ENCODE measurements at places on chromosomes 7 and 10.

GRCh38 chr7:134669845-134670373, 23.3 kb downstream of the BPGM start:
- peak; percentile 51 for DNase-seq

GRCh38 chr10:111756217-111757061, 427.1 kb downstream of the GPAM start:
- DNase-seq = no peak

- DNase-seq = no peak
Observed at GRCh38 chr7:79454361-79454960, 994 bp upstream of the MAGI2 start.

DNA sequence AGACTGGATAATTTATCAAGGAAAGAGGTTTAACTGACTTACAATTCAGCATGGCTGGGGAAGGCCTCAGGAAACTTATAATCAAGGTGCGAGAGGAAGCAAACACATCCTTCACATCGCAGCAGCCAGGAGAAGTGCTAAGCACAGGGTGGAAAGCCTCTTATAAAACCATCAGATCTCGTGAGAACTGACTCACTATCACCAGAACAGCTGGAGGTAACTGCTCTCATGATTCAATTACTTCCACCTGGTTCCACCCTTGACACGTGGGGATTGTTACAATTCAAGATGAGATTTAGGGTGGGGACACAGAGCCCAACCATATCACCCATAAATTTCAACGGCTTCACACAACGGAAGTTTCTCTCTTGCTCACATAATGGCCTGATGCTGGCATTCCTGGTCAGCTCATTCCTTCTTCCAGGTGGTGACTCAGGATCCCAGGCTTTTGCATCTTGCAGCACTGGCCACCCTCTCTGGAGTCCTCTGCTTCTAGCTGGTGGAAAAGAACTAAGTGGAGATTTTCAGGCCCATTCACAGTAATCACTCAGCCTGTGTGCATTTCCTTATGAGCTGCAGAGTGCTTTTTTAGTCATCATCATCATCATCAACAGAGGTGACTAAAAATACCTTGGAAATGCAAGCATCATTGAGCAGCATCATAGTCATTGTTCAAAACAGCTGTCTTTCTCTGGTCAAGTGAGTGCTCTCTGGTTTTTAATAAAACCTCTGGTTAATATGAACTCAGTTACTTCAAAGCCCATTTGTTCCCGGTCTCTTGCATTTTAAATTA, 308.1 kb downstream of the SFMBT2 start:
- no peak for DNase-seq

DNA sequence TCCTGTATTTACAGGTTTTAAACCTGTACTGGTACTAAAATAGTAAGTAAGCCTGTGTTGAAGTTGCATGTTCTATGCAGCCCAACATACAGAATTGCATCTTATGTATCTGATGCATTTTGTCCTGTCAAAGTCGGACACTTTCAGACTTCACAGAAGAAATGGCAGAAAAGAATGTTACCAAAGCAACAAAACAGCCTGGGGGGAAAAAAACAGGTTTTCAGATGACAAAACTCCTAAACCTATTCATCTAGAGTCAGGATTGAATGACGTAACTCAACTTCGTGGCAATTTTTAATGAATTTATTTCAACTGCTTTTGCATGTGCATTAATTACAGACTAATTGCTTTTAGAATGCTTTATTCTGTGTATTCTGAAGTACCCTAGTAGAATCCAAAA, 28.4 kb downstream of the CYTH3 start:
- DNase-seq = no peak

DNA sequence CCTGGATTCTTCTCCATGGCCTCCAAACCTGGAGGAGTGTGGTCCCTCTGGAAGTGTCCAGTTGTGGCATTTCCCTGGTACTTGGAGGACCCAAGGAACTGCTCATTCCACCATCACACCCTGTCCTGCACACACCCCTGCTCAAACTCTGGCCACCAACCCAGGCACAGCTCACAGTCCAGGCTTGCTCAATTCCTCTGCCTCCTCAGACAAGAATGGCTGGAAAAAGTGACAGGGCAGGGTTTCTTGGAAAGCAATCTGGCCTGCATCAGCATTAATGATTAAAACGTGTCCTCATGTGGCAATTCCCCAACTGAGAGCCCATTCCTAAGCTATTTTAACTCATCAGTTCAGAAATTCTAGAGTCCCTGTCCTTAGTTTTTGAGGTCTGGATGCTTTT, 17.2 kb upstream of the TPST1 start:
- no peak for DNase-seq

DNA sequence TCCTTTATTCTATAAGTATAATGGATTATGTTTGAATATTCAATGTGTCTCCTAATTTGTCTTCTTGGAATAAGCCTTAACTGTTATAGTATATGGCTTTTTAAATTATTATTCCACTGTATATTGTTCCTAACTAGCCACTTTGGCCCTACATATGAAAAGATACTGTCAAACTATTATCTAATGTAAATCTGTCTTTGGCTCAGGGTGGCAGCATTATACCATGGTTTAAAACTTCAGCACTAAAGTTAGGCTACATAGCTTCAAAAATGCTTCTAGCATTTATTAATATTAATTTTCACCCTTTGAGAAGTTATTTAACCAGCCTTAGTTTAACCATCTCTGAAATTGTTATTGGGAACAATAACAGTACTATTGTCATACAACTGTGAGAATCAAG, 543.1 kb upstream of the MBL2 start:
- no peak for DNase-seq

- DNase-seq = no peak
Observed at GRCh38 chr10:614790-615582, 74.5 kb downstream of the DIP2C start.

DNA sequence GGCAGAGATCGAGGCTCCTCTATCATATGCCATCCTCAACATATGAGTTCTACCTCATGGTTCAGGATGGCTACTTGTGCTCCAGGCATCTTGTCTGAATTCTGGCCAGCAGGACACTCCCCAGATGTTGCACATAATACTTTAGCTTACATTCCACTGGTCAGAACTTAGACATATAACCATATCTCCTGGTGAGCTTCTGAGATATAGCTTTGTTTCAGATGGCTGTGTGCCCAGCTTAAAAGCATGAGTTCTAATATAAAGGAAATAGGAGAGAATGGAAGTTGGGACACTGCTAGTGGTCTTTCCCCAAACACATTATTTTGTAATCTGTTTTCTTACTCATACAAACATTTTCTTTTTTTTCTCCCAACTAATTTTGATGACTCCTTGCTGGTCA, 50.8 kb upstream of the IFRD1 start:
- no peak for DNase-seq

DNA sequence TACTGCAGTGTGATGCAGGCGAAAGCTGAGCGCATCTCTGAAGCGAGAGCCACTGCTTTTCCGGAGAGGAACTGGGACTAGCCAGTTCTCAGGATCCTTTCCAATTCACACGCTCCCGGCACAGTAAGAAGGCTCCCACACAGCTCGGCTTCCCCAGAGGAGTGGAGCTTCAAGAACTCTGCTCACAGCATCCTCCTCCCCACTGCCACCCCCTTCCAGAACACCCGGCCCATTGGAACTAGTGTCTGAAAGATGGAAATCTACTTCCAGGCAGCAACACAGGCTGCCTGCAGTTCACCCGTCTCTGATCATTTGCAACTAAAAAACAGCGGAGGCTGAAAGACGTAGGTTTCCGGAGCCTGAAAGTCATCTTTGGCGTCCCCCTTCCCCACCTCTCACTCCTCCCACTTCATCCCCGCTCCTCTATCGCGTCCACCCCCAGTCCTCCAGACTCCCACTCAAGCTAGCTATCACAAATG, at the start of gene DGKB:
DGKB (minus strand) TSS at position 163 of the 479 bp plus-strand sequence.
- no peak for DNase-seq

- no peak for DNase-seq
Observed at GRCh38 chr10:110404413-110404812, 93.3 kb upstream of the DUSP5 start.

DNA sequence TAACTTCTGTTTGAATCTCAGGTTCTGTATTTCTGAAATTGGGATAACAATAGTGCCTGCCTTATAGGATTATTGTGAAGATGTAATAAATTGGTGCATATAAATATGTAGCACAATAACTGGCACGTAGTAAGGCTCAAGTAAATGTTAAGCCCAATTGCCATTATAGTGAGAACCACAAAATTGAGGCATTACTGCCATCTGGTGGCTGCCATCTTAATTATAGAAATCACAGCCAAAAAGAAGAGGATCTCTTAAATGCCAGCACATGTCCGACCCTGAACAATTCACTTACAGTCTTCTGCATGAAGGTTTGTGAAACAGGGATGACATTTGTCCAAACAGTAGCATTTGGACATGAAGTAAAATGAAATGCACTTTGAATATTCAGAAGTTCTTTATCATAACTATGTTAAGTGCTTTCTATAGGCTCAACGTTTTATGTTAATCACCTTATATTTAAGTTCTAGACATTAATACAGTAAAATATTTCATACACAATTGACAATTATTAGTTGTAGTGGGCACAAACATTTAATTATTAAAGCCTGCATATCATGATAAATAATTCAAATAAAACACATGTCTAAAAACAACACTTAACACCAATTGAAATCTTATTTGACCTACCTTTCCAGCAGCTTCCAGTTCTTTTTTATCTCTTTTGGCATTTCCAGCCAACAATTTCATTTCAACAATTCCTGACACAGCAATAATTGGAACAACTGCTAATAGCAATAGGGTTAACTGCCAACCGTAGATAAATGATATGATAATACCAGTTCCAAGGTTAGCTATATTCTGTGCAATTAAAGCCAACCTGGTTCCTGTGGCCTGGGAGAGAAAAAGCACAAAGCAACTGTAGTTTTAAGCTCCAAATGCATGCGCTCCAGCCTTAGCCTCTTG, 58.5 kb downstream of the ABCB4 start:
- DNase-seq = peak; percentile 58

DNA sequence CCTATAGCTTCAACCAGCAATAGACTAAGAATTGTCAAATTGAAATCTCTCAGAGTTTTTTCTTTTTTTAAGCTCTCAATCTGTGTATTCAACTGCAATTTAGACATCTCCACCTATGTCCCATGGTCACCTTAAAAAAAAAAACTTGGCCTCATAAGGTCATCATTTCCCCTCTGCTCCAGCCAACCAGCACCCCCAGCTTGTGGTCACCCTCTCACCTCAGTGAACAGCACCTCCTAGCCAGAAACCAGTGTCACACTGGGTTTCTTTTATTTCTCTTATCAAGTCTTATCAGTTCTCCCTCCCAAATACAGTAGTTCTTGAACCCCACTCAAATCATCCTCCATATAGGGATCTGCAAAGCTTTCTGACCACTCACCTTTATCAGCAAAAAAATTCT, 4.0 kb downstream of the ITGB1 start:
- peak; percentile 22 for DNase-seq

- DNase-seq = no peak
Observed at GRCh38 chr10:2326411-2326810, 589.1 kb upstream of the ADARB2 start.

DNA sequence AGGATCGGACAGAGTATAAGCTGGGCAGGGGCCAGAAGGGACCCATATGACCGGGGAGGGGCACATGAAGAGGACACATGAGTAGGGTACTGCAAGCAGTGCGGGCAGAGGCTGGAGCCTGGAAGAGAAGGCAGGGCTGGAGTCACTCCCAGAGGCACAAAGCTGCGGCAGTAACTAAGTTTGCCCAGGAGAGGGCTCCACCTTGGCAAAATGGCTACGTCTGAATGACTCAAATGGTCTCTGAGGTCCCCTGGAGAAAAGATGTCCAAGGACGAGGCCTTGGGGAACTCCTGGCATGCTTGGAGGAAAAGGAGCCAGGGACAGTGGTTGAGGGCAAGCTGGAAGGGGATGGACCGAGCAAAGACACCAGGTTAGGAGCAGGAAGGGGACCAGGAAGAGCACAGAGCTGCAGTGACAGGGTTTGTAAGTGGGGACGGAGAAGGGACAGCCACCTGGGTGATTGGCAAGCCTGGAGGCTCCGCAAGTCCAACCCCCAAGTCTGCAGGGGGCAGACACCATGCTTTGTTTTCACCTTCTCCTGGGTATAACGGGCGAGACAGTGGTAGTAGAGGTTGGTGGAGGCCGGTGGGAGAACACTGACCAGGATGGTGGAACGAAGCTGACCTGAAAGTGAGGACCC, 43.1 kb upstream of the LBX1 start:
- DNase-seq = peak; percentile 73

- DNase-seq = no peak
Observed at GRCh38 chr10:121078036-121078435, 226.9 kb downstream of the WDR11 start.

- DNase-seq = no peak
Observed at GRCh38 chr7:92976931-92977330, 140.6 kb upstream of the CDK6 start.

DNA sequence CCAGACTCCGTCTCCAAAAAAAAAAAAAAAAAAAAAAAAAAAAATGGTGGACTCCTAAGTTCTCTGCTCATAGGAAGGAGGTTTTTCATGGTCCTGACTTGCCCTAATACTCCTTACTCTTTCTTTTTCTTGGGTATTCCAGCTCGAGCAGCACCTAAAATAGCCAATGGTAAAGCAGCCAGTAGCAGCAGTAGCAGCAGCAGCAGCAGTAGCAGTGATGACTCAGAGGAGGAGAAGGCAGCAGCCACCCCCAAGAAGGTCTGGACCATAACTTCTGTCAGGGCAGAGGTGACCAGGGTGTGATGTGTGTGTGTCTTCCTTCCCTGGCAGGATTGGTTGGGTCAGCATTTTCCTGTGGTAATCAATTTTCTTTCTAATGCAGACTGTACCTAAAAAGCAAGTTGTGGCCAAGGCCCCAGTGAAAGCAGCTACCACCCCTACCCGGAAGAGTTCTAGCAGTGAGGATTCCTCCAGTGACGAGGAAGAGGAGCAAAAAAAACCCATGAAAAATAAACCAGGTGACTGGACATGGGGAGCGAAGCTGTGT, 6.9 kb downstream of the NOLC1 start:
- DNase-seq = no peak

- no peak for DNase-seq
Observed at GRCh38 chr7:74483402-74484336, 30.0 kb downstream of the GTF2IRD1 start.

- DNase-seq = no peak
Observed at GRCh38 chr10:43336641-43337318, 34.7 kb upstream of the FXYD4 start.

- no peak for DNase-seq
Observed at GRCh38 chr10:71214641-71215559, 2.5 kb downstream of the UNC5B start.

DNA sequence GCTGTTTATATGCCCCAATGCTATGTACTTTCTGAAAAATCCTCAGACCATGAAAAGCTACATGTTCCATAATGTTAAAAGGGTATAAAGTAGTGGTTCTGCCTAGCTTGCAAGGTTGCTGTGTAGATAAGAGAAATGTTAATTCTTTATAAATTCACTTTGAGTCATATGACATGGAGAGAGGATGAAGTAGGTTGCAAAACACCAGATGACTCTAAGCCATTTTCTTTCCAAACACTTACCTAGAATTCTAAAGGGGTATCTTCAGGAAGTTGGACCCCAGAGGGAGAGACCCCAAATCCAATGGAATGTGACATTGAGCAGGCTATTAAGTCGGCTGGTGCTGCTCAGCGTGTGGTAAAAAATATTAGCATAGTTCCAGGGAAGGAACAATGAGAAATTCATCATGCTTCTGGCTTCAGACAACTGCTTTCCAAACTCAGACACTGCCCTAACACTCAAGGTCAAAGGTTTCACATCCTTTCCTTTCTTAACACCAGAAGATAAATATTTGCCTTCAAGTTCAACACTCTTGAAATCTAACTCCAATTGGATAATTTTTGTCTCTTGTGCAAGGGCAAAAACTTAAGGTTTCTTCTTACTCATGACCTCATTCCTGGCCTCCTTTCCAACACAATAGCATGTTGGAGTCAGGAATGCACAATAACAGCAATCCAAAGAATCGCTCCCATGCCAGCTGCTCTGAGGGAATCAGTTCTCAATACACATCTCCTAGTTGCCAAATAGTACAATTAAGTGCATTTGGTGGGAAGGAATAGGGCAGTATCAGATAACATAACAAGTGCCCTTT, 100.7 kb upstream of the AFAP1L2 start:
- DNase-seq = no peak
